ENCODE measurements at places on chromosomes 16 and 17.

GRCh38 chr16:16030449-16030848 is 81.0 kb downstream of the ABCC1 start:
- DNase-seq = no peak

GRCh38 chr16:68234188-68235107 is 1.5 kb downstream of the ESRP2 start:
- no peak for DNase-seq

- DNase-seq = no peak
Observed at GRCh38 chr17:27613433-27613832, 17.6 kb upstream of the LGALS9 start.

DNA sequence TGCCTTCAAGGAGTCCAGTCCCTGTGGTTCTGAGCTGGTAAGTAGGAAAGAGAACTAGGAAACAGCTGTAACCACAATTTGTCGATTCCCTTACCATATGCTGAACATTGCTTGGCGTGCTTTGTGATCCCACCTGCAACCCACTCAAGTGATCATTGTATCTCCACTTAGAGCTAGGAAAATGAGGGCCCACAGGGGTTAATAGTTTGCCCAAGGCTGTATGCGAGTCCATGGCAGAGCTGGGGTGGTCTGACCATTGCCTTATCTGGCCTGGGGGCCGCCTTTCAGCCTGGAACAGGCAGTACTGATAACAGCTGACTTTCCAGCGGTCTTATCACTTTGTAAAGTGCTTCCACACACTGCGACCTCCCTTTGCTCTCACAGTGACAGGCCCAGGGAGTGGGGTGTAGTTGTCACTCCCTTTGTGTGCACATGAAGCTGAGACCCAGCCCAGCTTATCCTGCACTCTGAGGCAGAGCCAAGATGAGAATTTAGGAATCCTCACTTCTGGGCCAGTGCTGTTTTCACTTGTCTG is 9.8 kb downstream of the MYL4 start:
- DNase-seq = no peak

DNA sequence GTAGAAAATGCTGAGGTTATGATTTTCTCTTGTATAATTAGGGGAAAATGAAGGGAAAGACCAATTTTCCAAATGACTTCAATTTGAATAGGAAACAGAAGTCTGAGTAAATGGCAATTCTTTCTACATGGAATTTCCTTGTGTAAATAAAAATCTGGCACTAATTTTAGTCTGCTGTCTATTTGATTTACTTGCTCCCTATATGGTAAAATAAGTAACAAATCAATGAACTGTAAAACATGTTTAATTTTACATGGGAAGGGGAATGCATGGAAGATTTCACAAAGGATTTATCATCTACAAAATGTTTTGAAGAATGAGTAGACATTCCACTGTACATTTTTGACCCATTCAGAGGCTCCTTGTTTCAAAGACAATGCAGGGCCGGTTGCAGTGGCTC is 811.6 kb upstream of the GOT2 start:
- no peak for DNase-seq

DNA sequence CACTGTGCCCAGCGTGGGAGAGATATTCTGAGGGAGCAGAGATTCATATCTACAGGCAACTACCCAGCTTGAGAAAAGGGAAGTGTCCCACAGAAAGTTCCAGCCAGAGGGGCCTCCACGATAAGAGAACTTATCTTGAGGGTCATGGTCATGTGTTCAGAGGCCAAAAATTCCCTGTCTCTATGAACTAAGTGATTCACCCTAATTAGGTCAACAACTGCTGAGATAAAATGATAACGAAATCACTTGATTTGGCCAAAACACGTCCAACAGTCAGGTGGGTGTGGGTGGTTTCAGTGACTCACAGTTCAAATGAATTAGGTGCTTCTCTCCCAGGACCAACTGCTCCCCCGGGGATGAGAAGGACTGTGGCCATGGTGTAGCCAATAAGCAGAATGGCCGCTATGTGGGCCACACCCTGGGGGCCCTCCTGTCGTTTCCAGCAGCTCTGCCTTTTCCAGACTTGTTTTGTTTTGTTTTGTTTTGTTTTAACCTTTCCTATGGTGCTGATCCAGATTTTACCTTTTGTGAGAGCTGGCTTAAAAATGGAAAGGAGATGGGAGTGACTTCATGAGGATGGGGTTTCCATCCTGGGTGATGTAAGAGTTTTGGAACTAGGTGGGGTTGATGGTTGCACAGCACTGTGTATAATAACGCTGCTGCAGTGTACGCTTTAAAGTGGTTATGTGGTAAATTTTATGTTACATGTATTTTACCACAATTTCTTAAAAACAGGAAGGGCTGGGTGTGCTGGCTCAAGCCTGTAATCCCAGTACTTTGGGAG is 8.7 kb downstream of the DNAI2 start:
- peak; percentile 77 for DNase-seq

- DNase-seq = no peak
Observed at GRCh38 chr17:61789872-61790271, 73.5 kb downstream of the BRIP1 start.

GRCh38 chr17:38926293-38927070 is 1.1 kb downstream of the LASP1NB start:
- DNase-seq = no peak

DNA sequence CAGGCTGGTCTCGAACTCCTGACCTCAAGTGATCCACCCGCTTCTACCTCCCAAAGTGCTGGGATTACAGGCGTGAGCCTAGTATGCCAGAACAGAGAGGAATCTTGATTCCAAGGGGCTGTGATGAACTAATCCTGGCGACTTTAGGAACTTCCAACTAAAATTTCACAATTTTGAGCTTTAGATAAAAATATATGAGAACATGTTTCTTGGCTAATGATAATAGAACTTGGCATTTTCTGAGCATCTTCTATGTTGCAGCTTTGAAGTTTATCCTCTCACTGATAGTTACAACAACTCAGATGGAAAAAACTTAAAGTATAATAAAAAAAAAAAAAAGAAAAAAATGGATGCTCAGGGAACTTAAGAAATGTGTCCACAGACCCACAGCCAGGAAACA is 69.8 kb upstream of the WSCD1 start:
- DNase-seq = no peak

DNA sequence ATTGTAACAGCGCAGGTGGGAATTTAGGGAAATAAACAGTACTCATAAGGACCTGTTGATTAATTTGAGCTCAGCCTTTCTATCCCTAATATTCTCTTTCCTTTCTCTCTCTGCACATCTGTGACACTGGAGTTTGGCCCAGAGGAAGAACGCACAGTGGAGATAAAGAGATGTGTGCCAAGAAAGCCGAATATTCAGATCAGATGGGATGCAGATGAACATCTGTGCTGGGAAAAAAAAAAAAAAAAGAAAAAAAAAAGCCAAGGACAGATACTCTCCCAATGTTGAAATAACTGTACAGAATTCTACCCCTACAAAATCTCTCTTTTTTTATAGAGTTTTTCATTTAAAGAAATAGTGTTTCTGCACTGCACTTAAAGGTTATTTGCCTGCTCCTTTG is 485.4 kb downstream of the KCNJ2 start:
- DNase-seq = no peak

GRCh38 chr16:67945392-67945933 is 1.5 kb upstream of the LCAT start:
- no peak for DNase-seq

- no peak for DNase-seq
Observed at GRCh38 chr16:79767421-79768275, 167.1 kb upstream of the MAF start.

DNA sequence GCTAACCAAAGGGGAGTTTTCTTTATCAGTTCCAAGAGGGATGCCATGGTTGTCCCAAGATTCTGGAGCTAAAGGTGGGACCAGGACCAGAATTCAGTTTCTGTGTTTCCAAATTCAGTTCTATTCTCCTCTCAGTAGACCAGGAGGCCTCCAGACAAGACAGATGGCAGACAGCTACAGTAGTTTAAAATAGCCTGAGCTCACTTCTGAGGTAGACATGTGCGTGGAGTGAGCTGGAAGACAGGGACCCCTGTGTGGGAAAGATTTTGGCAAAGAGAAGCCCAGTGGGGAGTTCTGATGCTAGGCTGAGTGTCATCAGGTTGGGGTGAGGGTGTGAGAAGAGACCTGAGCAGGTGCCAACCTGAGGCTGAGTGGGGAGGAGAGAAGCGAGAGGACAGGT is 95.4 kb downstream of the PRKCB start:
- no peak for DNase-seq

- DNase-seq = no peak
Observed at GRCh38 chr17:27089929-27090247, 204.0 kb upstream of the WSB1 start.

DNA sequence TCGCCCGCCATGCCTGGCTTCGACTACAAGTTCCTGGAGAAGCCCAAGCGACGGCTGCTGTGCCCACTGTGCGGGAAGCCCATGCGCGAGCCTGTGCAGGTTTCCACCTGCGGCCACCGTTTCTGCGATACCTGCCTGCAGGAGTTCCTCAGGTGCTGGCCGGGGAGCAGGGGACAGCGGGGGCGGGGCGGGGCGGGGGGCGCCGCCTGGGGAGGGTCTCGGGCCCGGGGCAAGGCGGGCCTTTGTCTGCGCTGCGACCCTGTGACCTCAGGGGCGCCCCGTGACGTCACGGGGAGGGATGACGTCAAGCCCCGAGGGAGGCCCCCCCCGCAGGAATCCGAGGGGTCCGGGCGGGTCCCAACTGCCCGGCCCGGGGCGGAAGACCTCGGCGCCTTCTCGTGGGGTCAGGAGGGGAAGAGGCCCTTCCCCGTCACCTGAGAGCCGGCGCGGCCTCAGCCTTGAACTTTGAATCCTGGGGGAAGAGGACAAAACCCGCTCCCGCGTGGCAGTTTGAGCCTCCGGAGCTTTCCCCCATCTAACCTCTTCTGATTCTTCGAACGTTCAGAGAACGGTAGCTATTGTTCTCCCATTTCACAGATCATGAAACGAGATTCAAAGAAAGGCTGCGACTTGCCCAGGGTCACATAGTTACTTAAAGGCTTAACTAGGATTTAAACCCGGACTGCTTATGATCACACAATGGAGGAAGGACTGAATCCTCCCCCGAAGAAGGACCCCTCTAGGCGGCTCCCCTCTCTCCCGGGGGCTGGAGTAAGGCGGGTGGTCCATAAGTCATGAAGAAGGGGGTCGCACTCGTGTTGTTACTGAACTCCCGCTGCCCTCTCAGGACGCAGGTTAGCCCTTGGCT is 527 bp downstream of the TRAF4 start:
- DNase-seq = peak; percentile 78

- no peak for DNase-seq
Observed at GRCh38 chr16:67571464-67571863, 9.1 kb downstream of the CTCF start.

- no peak for DNase-seq
Observed at GRCh38 chr17:49414271-49414621, 436 bp downstream of the PHB1 start.

DNA sequence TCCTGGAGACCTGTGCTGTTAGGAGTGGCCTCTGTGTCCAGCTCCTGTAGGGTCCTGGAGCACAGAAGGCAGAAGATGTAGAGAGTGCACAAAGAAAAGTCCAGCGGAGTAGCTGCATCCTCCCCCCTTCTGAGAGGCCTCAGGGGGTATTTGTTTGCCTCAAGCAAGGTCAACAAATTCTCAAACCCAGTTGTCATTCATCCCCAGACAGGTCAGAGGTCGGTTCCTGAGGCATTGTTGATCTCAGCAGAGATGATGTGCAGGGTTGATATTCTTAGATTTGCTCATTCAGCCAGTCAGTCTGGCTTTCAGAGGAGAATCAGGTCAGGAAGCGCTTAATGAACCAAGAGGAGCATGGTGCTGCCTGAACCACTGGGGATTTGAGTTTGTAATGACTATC is 8.3 kb upstream of the RBFOX1 start:
- no peak for DNase-seq

DNA sequence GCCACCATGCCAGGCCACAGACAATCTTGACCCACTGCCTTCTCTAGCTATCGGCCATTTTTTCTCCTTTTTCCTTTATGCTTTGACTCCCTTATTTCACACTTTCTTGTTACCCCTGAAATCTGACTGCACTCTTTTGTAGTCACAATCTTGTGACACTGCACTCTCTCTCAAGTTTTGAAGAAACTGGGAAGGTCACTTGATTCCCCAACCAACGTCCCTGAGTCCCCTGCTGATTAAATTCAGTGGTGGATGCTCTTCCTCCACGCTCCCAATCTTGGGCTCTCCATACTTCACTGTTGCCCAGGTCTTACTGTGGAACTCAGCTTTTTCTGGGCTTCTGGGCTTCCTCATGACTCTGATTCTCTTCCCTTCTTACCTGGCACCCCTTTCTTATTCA is 33.9 kb downstream of the PECAM1 start:
- no peak for DNase-seq

GRCh38 chr16:30895627-30896260 is 670 bp upstream of the CTF1 start:
- no peak for DNase-seq

DNA sequence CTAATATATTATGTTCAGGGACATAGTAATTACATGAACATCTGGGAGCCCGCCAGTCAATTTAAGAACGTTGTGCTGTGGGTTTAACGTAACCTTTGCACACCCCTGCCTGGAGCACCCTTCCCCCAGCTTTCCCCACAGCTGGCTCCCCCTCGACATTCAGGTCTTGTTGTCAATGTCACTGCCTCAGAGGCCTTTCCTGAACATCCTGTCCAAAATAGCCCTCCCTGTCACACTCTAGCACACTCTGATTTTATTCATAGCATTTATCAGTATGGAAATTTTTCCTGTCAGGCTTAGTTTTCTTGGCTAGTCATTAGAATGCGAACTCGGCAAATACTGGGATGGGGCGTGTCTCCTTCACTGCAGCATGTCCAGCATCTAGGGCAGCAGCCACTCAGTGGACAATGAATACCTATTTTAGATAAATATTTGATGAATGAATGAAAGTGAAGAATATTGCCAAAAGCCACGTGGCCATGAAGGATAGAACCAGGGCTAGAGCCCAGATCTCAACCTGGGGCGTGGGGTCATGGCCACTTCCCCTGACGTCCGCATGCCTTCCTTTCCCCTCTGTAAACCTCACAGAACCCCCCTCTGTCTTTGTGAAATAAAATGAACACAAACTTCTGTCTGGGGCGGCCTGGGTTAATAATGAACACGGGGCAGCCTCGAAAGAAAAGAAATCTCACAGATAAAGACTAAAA is 10.5 kb downstream of the PIK3R6 start:
- no peak for DNase-seq
